ENCODE measurements at places on chromosomes 4 and X. TPM values are rescaled to one million over a fixed set of nuclear protein-coding genes. Genes with fewer than 3 reads are reported as not detected.

- DNase-seq: no peak
Observed at GRCh38 chrX:111811831-111812230, 64.2 kb upstream of the TRPC5OS start.

Gene GPRASP3
- 2.5 TPM for total RNA-seq

GRCh38 chr4:182866746-182867145 lies 50.4 kb downstream of the DCTD start:
- no peak for DNase-seq

DNA sequence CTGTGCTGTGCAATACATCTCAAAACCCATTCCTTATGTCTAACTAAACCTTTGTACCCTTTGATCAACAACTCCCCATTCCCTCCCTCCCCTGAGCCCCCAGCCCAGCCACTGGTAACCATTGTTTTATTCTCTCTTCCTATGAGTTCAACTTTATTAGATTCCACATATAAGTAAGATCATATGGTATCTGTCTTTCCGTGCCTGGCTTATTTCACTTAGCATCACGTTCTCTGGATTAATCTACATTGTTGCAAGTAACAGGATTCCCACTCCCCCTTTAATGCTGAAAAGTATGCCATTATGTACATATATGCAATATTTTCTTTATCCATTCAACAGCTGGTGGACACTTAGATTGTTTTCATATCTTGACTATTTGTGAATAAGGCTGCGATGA lies 119.4 kb downstream of the RNF150 start:
- no peak for DNase-seq

Gene ENOPH1
- total RNA-seq: 13.1 TPM

- no peak for DNase-seq
Observed at GRCh38 chrX:129831091-129831885, 12.4 kb downstream of the ZDHHC9 start.

GRCh38 chrX:7127056-7127455 lies 20.5 kb upstream of the STS start:
- no peak for DNase-seq

DNA sequence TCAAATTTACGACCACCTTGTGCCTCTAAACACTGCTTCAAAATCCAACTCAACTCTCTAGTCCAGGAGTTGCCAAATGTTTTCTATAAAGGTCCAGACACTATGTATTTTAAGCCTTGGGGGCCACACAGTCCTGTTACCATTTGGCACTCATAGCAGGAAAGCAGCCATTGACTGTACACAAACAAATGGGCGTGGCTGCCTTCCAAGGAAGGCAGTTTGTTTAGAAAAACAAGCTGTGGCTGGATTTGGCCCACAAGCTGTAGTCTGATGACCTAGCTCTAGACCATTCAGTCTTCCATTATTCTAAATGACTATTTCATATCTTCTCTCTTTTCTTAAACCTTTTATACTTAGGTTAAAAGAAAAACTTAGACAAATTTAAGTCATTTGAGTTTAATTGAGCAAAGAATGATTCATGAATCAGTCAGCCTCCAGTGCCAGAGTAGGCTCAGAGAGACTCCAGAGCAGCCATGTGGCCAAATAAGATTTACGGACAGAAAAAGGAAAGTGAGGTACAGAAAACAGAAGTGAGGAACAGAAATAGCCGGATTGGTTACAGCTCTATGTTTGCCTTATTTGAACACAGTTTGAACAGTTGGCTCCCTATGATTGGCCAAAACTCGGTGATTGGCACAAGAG lies 825.8 kb upstream of the LCORL start:
- DNase-seq: no peak

Gene DUSP21
- total RNA-seq: not detected

GRCh38 chrX:24661292-24661691 lies 14.1 kb upstream of the PCYT1B start:
- no peak for DNase-seq

Gene ZNF275
- 6.5 TPM for total RNA-seq

- no peak for DNase-seq
Observed at GRCh38 chr4:62130637-62131036, 930.5 kb downstream of the ADGRL3 start.

DNA sequence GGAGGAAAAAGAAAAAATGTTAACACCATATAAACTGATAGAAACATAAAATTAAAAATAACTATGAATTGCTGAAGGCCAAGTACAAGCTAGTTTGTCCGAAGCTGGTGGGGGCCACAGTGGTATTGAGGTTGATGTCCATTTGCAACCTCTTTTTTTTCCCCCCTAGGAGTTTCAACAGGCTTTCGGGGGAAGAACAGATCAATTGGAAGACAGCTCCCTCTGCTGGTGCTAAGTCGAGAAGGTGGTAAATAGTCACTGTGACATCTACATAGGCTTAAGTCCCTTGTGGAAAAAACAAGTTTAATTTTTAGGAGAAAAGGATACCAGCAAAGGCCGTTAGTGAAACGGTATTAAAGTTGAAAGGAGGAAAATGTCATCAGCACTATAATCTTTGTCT lies 115.7 kb upstream of the ZXDA start:
- DNase-seq: peak; percentile 63

DNA sequence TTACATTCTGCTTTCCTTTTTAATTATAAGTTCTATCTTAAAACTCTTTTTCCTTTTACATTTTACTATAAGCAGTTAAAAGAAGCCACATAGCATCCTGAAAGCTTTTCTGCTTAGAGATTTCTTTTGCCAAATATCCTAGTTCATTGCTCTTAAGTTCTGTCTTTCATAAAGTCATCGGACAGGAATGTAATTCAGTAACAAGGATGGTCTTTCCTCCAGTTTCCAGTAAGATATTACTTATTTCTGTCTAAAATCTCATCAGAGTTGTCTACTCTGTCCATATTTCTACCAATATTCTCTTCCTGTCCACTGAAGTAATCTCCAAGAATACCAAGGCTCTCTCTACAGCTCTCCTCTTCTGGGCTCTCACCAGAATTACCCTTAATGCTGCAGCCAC lies 37.5 kb upstream of the ADH1C start:
- DNase-seq: no peak

GRCh38 chrX:23511793-23512192 lies 155.5 kb upstream of the PRDX4 start:
- no peak for DNase-seq

Gene RBM41
- total RNA-seq: 39.3 TPM

DNA sequence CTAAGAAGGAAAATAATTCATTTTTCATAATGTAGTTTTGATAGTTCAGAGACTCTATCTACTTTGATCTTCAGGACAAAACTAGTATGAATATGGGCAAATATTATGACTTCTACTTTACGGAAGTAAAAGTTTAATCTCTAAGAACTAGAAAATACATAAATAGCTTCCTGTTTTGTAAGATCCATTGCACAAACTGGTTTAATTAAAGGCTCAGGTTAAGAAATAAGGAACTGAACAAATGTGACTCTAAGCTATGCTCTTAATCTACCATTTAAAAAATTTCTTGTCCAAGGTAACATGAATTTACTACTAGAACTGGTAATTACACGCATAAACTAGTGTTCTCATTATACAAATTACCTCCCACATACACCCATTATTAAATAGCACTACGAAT lies 360.6 kb downstream of the INPP4B start:
- no peak for DNase-seq

Gene STATH
- not detected for total RNA-seq
